Prostate gland (tissue), 2 donors: ENCODE measurements at places on chromosomes 16 and 17.

- no peak for DNase-seq
Observed at GRCh38 chr16:88379694-88380040, 3.1 kb upstream of the ZNF469 start.

GRCh38 chr17:28992625-28993600 is 12.9 kb downstream of the SEZ6 start:
- DNase-seq = no peak

GRCh38 chr17:4333041-4333440 is 33.4 kb downstream of the UBE2G1 start:
- no peak for DNase-seq

GRCh38 chr16:24854607-24855171 is 8.9 kb downstream of the SLC5A11 start:
- no peak for DNase-seq

GRCh38 chr16:84247844-84248243 is 8.0 kb upstream of the KCNG4 start:
- DNase-seq = no peak

DNA sequence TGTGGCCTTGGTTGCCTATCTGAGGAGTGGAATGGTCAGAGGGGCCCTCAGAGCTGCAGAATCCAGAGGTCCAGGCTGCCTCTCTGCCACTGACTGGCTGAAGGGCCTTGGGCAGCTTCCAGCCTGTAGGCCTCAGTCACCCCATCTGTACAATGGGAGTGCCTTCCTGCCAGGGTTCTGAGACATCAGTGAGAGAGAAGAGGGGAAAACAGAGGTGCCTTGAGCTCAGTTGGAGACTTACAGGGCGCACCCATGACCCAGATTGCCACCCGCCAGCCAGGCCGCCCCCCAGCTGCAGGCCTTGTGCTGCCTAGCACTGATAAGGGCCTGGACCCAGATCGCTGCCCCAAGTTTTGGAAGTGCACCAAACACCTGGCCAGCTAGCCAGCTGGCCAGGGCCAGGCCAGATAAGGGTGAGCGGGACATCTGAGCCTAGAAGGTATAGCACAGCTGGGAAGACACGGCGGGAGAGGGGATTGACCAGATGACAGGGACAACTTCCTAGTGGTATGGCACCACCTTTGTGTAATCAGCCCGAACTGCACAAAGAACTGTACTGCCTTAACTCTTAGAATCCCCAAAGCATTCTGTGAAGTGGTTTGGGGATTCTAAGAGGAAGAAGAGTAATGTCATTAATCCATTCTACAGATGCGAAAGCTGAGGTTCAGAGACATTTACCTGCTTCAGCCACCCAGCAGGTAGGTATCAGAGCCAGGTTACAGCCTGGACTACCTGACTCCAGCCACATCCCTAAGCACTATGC is 1.4 kb downstream of the SLC4A1 start:
- no peak for DNase-seq

DNA sequence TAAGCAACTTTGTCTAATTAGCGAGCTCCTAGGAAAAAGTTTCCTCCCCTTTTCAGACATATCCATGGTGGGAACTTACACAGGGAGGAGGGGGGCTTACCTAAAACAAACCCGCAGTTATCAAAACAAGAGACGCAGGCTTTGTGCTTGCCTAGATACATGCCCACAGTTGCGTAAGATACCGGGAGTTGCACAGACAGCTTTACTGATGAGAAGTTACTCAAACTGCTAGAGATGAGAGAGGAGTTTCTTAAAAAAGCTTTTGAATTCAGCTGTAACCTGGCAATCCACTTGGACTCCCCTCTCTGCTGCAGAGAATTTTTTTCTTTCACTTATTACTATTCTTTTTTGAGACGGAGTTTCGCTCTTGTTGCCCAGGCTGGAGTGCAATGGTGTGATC is 6.8 kb upstream of the ZP2 start:
- DNase-seq = no peak

DNA sequence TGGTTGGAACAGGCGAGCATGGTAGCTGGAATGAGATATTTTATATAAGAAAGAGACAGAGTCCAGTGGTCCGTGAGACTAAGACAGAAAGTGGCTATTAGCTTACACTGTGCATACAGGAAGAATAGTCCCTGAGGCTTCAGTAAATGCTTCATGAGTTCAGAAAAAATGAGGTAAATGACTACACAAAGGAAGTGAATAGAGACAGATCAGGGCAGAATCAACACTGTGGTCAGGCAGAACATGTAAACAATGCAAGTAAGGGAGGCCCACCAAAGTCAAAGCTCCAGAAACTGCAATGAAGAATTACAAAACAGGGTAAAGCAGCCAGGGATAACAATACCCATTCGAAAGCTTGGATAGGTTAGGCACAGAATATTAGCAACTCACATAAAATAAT is 4.8 kb downstream of the ABCA10 start:
- DNase-seq = no peak

- DNase-seq = peak; percentile 19
Observed at GRCh38 chr17:181245-182049, at the start of gene DOC2B. TSS of gene DOC2B (minus strand) at chr17:181650. CDS start at chr17:181479, 171 bp downstream.

DNA sequence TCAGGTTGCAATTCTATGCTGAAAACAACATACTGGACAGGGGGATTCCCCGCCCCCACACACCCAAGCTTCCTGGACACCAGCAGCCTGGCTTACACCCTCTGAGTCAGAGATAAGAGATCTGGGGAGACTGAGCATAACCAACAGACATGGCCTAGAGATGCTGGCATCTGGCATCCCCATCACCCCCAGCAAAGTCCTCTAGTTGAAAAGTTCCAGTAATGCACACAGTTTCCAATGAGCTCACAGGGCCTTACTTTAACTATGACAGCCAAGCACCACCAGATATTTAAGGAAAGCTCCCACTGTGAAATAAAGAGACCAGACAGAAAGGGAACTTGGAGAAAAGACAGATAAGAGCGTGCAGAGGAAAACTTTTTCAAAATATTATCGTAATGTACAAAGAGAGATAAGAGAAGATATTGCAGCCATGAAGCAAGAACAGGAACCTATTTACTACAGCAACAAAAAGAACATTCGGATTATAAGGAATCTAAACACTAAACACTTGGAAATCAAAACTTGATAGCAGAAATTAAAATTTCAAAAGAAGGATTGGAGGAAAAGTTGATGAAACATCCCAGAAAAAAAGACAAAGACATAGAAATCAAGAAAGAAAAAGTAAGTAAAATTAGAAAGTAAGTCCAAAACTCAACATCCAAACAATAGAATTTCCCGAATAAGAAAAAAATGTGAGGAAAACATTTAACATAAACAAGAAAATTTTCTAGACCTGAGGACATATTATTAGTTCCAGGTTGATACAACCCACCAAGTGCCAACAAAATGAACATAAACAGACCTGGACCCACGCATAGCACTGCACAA is 17.2 kb upstream of the ALOX15 start:
- DNase-seq = no peak

- DNase-seq = no peak
Observed at GRCh38 chr16:29760567-29761279, 14.9 kb upstream of the C16orf54 start.

DNA sequence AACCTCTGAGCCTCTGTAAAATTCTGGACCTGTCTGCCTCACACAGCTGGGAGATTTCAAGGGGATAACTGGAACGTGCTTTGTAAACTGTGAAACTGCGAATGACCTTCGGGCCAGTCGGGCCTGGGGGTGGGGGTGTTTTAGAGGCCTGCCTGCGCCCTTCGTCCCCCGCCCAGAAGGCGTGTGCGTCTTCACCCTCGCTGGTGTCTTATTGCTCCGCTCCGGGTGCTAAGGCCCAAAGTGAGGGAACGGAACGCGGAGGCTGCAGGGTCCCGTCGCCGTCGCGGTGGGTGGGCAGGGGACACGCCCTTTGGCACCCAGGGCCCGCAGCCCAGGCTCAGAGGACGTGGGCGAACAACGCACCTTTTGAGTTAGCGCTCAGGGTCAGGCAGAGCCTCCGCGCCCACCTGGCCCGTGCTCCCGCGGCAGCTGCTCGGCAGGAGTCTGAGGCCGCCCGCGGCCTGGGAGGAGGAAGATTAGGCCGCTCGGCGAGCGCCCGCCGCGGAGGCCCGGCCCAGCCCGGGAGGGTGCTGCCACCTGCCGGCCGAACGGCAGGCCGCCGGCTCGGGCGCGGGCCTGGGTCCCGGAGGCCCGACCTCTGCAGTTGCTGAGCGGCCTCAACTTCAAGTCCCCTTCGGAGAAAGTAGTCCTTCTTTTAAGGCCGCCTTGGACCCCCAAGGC is 29.7 kb downstream of the DCAKD start:
- peak; percentile 42 for DNase-seq

DNA sequence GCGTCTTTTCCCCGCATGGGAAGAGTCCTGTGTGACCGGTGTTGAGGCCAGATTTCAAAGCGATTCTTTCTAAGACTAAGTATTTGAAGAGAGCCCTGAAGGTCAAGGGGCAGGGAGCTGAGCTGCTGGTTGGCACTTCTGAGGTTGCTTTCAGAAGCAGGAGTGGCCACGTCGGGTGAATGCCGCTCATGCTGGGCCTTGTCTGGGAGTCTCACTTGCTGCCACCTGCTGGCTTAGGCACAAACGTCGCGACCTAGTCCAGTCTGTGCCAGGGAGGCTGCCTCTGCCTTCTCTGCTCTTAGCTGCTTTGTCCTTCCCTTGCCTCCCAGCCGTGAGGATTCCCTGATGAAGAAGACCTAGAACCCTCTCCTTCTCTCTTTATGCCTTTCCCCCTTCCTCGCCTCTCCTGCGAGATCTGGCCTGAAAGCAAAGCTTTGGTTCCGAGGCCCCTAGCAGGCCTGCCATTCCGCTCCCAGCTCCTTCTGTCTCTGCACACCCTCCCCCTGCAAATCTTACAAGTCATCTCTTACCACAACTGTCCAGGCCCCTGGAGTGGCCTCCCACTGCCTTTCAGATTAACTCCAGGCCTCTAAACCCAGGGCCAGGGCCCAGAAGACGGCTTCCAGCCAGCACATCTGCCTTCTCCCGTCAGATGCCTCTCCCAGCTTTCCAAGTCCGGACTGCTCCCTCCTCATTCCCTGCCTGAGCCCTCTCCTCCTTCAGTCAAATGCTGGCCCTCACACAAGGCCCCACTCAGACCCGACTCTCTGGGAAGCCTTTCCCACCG is 11.4 kb downstream of the CTNS start:
- peak; percentile 32 for DNase-seq

GRCh38 chr16:84925092-84925772 is 86.1 kb downstream of the ZDHHC7 start:
- peak; percentile 41 for DNase-seq
